ENCODE measurements at places on chromosomes 1 and 21.

- DNase-seq: peak; percentile 37
These were observed at the start of gene C2CD2 for GRCh38 chr21:41953831-41954653. Gene C2CD2, minus strand, starts transcription at chr21:41954018. Its CDS starts 370 bp downstream, at chr21:41953648.

DNA sequence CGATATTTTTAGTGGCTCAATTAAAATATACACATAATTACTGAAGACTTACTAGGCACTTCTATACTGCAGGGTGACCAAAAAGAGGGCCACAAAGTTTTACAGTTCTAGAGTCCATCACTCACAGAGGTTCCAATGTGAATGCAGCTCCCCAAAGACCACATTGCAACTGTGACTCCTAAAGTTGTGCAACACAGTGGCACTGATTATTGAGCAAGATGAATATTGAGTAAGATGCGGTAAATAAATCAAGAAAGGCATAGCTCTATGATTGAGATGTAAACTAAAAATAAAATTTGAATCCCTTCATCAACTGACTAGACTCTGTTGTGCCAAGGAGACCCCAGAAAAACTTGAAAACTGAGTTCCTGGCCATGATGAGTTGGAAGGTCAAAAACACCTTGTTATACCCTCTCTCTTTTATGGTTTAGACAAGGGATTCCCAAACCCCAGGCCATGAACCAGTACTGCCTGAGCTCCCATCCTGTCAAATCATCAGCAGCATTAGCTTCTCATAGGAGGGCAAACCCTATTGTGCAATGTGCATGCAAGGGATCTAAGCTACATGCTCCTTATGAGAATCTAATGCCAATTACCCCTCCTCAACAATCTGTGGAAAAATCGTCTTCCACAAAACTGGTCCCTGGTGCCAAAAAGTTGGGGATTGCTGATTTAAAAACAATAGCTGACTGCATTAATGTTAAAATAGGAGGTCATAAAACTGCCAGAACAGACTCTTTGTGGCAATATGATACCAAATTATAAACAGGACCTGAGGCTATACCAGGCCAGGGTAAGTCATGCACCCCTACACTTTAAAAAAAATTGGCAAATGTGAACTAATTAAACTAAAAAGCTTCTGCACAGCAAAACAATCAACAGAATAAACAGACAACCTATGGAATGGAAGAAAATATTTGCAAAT, 94.3 kb downstream of the ADGRL4 start:
- no peak for DNase-seq

DNA sequence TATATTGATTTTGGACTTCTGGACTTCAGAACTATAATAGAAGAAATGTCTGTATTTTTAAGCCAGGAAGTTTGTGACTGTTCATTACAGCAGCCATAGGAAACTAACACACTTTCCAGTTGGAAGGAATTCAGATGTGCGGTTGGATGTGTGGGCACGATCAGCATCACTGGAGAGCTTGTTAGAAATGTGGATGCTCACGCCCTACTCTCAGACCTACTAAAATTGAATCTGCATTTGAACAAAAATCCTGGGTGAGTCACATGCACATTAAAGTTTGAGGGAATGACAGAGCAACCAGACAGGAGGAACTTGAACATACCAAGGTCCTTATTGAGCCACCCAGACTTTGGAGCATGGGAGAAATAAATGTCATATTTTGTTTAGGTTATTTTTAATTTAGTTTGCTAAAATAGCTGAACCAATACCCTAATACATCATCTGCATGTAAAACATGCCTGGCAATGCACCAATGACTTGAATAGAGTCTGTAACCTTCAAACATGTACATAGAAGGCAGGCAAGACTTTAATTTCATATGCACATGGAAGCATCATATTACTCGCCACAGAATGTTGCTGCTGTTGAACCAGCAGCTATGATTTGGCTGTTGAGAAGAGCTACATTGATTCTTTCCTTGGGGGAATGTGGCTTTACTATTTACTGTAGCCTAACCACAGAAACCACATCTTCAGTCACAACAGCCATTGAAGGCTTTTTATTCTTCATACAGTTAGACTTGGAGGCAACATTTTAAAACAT, 346.2 kb downstream of the BARHL2 start:
- no peak for DNase-seq

GRCh38 chr21:35478161-35479064, 429.3 kb upstream of the RUNX1 start:
- DNase-seq: no peak

- no peak for DNase-seq
These were observed 747 bp downstream of the ADAMTS1 start for GRCh38 chr21:26844258-26845065.

GRCh38 chr1:56450004-56450666, 129.2 kb downstream of the PLPP3 start:
- DNase-seq: no peak

GRCh38 chr1:44949286-44949685, 37.1 kb downstream of the EIF2B3 start:
- no peak for DNase-seq

DNA sequence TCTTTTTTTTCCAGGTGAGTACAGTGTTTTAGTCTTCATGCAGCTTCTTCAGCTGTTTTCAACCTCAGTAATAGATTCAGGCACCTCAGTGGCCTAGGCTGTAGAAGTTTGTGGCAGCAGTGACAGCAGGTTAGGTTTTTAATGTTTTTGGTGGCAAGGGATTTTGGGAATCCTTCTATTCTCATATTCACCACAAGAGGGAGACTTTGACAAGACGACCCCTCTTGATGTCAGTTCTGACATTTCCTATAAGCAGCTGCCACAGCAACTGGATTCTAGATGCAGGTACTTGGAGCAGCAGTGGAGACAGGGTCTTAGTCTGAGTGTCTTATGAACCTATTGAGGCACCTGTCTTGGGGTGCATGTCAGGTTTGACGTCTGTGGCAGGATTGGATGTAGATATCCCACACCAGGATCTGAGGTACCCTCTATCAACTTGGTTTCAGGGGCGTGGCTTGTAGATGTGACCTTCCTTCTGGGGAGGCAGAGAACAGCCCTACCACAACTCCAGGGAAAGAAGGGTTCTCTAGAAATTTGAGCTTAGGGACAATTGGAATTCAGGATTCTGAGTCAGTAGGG, 1104.2 kb upstream of the TMPRSS15 start:
- DNase-seq: no peak

DNA sequence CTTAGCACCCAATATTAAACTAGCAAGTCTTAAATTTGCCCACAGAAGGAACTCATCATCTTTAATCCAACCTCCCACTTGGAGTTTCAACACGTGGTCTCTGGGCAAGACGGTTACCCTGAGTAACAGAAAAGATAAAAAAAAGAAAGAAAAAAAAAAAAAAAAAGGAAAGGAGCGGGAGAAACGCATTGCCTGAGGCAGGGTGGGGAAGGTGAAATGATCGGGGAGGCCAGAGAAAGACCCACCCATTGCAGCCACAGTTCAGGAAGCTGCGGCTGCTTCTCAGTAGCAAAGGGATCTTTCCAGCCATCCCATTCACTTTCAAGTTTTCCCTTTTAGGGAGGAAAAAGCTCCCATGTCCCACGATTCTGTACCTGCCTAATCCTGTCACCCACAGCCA, 32.0 kb upstream of the OTUD3 start:
- DNase-seq: no peak

GRCh38 chr1:222095606-222096475, 354.0 kb upstream of the DUSP10 start:
- no peak for DNase-seq

DNA sequence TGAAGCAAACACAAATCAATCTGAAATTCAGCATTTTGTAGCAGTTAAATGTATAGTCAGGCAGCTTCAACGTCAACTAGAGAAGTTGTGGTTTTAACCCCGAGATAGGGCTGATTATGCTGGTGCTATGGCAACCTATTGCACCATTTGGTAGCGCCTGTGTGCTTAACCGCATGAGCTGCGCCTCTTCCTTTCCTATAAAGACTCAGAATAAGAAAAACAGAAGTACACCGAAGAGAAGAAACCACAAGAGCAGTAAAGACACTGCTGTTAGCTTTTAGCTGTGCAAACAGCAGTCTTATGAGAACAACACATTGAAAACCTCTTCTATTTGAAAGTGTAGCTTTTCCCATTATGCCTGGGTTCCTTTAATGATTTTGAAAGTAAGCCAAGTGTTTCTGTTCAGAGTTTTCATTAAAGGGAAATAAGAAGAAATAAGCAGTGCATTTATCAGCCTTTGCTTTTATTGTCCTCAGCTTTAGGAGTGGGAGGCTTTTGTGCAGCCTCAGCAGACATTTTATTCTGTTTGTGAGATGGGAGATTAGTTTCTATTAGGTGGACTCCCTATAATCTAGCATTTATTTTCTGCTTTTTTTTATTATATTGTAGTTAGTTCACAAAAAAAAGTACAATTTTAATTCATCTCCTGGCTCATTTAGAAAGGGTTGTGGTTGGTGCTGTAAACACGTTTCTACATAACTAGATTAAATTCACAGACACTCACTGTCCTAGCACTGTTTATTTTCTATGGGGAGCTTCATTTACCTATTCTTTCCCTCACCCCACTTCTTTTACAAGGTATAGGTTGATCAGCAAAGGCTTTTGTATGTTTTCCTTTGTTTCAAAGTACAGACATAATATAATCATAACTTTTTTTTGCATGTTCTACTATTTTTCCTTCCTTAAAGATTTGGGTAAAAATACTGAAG, 43.3 kb downstream of the PTPRC start:
- peak; percentile 64 for DNase-seq

DNA sequence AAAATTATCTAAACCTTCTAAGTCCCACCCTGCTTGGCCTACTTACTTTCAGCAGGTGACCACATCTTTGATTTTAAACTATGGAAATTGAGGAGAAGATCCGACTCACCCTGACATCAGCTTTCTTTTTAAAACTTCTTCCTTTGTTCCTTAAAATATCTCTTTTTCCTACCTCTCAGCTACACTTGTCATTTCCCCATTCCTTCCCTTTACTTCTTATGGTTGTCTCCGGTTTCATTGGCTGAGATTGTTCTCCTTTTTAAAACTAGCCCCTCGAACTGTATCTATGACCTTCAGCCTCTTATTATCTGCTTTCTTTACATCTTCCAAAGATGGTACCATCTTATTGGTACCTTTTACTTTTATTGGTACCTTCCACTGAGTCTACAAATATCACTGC, 87.8 kb upstream of the NRIP1 start:
- no peak for DNase-seq

- DNase-seq: no peak
These were observed 53.2 kb downstream of the PTPRU start for GRCh38 chr1:29289493-29289892.

- DNase-seq: no peak
These were observed 56.7 kb downstream of the MRPS6 start for GRCh38 chr21:34129901-34130715.

DNA sequence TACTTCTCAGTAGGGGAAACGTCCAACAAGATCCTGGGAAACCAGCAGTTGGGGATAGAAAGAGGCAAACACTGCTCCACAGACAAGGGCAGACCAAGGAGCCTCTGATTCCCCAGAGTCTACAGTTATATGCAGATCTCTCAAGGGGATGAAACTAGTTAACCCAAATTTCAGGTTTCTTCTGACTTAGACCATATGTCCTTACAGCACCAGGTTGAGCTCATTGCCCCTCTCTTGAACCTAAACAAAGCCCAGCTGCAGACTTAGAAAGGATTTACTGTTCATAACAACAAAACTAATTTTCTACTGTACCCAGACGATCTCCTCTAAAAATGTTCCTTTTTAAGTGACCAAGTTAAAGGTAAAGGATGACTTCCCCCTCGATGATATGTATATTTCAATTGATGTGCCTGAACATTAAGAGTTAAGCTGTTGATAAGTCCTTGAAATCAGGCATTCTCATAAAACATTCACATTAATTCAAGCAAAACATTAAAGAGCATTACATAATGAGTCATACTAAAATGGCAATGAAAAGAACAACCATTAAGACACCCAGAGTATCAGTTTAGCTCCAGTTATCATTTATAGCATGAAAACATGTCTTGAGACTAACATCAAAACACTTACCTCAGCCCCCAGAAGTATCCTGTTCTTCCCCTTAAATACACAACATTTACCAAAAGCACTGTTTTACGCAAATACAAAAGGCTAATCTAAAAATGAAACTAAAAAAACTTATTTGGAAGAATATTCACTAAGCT, 24.1 kb downstream of the SMYD3 start:
- no peak for DNase-seq
